Aortic smooth muscle cell (primary cell): ENCODE measurements at places on chromosomes 1 and 21. TPM values are rescaled to one million over a fixed set of nuclear protein-coding genes. Genes with fewer than 3 reads are reported as not detected.

NCAM2 gene
- total RNA-seq: 5.5 and 17.2 TPM in 2 replicates

NLRP3 gene
- 1.1 and 1.5 TPM in 2 replicates for total RNA-seq

DIPK1A gene
- total RNA-seq: 4.5 and 5.3 TPM in 2 replicates

AIRE gene
- under 0.01 TPM in 1 of 2 replicates, not detected in the other for total RNA-seq

CELA3A gene
- not detected in 2 replicates for total RNA-seq

F13B gene
- not detected in 2 replicates for total RNA-seq

SMIM1 gene
- total RNA-seq: 0.53 TPM in 1 of 2 replicates, not detected in the other

HRNR gene
- not detected in 2 replicates for total RNA-seq
